ENCODE measurements at places on chromosomes 6 and 20.

GRCh38 chr6:79646006-79646405 is 14.9 kb downstream of the SH3BGRL2 start:
- no peak for DNase-seq

DNA sequence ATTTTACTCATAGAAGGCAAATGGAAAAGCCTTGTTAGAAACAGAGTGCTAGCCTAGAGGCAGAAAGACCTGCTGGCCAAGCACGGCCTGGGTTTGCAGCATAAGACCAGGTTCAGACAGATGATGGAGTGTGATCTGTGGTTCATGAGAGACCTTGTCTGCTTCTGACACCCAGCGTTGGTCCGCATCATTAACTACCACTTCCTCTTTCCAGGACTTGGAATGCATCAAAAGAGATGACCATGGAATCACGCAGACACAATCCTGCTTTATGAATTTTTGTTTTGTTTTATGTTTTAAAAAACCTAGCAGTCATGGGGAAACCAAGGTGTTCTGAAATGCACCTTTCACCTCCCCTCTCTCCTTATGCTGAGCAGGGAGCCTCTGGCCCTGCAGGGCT is 76.8 kb upstream of the SYNDIG1 start:
- no peak for DNase-seq

DNA sequence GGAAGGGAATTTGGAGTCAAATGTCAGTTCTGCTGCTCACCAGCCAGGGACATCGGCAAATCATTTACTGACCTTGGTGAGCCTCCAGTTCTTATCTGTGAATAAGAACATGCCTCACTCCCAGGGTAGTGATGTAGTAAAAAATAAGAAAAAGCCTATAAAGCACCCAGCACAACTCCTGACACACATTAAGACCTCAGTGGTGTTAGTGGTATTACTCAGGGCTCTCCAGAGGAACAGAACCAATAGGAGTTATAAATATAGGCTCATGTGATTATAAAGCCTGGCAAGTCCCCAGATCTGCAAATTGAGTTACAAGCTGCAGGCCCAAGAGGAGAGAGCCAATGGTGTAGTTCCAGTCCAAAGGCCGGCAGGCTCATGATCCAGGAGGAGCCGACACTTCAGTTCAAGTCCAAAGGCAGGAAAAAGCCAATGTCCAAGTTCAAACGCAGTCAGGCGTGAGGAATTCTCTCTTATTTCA is 71.3 kb upstream of the EYA2 start:
- no peak for DNase-seq

- no peak for DNase-seq
Measured at GRCh38 chr6:16043171-16044135, 85.4 kb upstream of the MYLIP start.

GRCh38 chr20:20992686-20993360 is 113.3 kb downstream of the LINC00237 start:
- no peak for DNase-seq
